Pulmonary artery endothelial cell (primary cell): ENCODE measurements at places on chromosomes 3 and 15. TPM values are rescaled to one million over a fixed set of nuclear protein-coding genes. Genes with fewer than 3 reads are reported as not detected.
A peak's percentile ranks its signal among the peaks of the same experiment; 100 is the strongest.

- no peak for DNase-seq
Measured at GRCh38 chr15:26679927-26680326, 92.9 kb downstream of the GABRB3 start.

DNA sequence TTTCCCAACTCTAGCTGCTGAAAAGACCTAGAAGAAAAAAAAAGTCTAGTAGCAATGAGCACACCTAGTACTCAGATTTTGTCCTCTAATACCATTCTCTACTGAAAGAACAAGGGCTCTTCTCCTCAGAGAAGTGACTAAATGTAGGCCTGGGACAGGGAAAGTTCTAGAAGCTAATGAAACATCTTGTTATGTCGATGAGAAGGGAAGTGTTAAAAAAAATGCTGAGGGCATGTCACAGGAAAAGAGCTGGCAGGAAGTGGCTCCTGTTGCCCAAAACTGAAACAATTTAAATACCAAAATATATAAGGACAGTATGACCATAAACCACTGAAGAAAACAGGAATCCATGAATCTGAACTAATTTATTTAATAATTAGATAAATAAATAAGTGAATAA lies 581.4 kb upstream of the TBL1XR1 start:
- no peak for DNase-seq

DNA sequence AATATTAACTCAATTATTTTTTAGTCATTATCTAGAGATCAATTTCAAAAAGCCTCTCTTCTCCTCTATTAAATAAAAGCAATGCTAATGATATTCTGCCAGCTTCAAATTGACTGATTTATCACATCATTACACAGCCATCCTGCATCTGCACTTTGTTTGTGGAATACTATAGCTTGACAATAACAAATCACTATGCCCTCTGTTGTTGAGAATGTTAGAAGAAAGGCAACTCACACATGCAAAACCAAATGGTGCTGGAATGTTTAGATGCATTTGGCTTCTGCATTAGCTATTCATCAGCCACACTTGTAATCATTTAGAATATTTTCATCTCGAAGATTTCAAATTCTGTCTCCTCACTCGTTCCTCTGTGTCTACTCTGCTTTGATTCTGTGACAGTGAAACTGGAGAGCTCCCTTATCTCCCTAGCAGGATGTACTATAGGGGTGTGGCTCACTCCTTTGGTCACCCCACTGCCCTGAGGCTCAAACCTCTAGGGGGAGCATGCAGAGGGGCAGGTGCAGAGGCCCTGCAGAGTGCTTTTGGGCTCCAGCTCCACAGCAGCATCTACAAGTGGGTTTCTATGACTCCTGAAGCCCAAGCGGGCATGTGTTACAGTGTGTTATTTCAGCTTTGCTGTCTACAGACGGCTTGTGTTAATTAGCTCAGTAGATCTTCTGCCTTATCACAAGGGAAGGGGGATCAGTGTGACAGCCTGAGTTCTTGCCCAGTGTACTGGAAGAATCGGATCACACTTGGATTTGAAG lies 454.1 kb upstream of the BCHE start:
- no peak for DNase-seq

GRCh38 chr15:45703670-45704328 lies 69.0 kb downstream of the SQOR start:
- no peak for DNase-seq

The TICRR gene
- total RNA-seq: 3.2 and 9.2 TPM in 2 replicates

- DNase-seq: no peak
Measured at GRCh38 chr15:31265090-31265870, 61.4 kb upstream of the KLF13 start.

DNA sequence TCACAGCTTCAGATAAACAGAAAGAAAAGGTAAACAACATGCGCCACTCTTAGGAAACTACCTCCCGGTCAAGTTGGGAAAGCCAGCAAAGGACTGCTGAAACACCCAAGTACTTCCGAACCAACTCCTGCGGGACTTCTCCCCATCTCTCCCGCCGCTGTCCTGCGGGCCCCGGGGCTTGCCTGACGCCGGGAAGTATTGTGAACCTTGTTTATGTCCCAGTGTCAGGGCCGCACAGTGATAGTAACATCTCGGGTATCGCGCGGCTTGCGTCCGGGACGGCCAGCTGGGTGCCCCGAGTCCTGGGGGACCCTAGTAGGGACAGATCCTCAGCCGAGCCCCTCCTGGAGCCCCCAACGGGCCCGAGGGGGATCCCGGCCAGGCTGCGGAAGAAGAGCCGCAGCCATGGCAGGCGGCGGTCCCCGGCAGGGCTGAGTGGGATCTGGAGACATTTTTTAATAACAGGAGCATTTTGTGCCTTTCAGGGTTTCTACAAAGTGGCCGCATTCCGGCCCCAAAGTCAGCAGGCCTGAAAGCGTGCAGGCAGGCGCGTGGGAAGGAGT lies 756 bp downstream of the CLPX start:
- DNase-seq: peak; percentile 17

The VIPR1 gene
- 1.9 and 4.5 TPM in 2 replicates for total RNA-seq

The ECE2 gene
- total RNA-seq: not detected in 2 replicates
